ENCODE measurements at places on chromosomes 13 and 19.

GRCh38 chr19:11708457-11708856 is 30.3 kb downstream of the ZNF823 start:
- no peak for DNase-seq

- no peak for DNase-seq
Measured at GRCh38 chr13:112477070-112477619, 101.0 kb downstream of the SPACA7 start.

GRCh38 chr19:18815673-18816072 is 16.1 kb upstream of the UPF1 start:
- DNase-seq = no peak

DNA sequence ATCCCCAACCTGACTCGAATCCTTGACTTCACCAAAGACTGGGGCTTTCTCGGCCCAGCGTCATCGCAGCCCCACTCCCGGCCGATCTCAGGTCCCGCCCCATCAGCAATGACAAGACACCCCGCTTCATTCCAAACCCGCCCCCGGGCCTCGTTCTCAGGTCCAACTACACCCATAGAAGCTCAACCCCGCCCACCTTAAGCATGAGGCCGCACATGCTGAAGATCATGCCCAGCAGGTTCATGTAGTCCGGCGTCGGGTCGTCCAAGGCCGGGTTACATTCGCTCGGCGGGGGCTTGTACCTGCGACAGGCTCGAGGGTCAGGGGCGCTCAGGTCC is 2.3 kb downstream of the WDR83 start:
- no peak for DNase-seq

GRCh38 chr19:44807162-44807561 is 1.7 kb upstream of the BCAM start:
- DNase-seq = no peak

GRCh38 chr13:59776924-59777690 is 386.6 kb downstream of the DIAPH3 start:
- DNase-seq = no peak

DNA sequence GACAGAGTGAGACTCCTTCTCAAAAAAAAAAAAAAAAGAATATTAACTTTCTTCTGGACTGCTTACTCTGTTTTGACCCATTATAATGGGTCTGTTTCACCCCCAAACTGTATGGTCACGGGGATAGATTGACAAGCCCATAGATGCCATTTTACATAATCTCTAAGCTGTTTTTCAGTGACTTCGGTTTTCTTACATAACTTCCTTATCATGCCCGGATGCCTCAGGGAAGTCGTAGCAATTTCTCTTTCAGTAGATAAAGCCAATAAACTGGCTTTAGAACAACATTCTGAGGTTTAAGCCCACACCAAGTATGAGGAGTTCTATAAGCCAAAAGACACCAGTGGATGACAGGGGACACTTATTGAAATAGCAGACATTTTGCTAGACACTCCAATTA is 5.9 kb upstream of the ZNF254 start:
- no peak for DNase-seq

DNA sequence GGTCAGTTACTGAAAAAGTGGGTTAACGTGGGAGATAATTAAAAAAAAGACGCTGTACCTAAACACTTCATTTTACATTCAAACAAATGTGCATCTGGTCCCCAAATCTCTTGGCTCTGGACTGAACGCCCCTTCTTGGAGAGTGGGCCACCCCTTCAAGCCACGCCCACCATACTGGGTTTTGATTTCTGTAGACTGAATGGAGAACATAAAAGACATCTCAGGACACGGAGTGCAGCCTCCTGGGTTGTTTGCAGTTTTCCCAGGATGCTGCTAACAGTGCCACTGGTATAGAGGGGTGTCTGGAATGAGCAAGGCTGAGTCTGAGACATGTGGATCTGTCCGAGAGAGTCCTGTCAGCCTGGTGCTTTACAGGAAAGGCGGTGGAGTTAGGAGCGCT is 10.6 kb downstream of the TFDP1 start:
- no peak for DNase-seq

- no peak for DNase-seq
Measured at GRCh38 chr19:7879836-7880235, 5.6 kb upstream of the PRR36 start.

- no peak for DNase-seq
Measured at GRCh38 chr19:41993612-41994483, at the start of gene ATP1A3. Gene ATP1A3 (minus strand): TSS chr19:41994230. CDS start chr19:41994076, 154 bp downstream.

DNA sequence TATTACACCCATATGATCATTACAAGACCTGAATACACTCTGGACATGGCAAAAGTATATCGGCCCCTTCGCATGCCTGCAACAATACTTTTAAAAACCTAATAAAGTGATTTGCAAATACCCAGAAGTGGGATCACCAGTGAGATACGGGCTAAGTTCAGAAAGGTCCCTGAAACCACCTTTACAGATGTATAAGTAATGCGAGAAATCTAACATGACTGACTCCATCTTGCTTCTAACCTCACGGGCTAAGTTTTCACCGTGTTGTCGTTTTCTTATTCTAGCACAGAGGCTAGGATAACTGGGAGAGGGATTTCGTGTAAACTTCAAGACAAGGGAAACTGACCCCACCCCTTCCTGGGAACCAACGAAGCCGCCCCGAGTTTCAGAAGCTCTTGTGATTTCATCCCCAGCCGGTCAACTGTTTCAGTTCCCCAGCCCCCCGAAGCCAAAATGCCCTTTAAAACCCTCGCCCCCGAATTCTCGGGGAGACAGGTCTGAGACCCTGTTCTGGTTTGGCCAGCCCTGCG is 703 bp downstream of the NEK3 start:
- no peak for DNase-seq

GRCh38 chr13:102902789-102903347 is 57.0 kb downstream of the ERCC5 start:
- no peak for DNase-seq

DNA sequence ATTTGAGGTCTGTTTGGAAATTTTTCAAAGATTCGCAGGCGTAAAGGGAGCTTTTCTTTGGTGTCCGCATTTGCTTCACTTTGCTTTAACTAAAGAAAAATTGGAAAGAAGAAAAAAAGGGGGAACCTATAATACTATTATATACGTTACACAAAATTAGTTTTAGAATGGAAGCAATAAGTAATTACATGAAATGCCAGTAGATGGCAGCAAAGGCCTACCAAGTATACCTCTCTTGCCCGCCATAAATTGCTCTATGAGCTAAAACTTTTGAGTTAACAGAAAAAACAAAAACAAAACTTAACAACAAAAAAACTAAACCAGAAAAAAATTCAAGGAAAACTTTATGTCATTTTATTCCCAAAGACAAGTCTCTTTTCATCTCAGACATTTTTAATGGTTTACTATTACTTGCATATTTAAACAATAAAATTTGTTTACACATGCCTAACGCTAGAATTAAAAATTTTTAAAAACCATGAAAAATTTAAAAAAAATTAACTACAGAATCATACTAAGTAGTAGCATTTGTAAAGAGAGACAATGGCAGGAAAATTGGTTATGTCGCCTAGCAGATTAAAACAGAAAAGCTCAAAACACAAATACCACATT is 271.4 kb downstream of the NALCN start:
- DNase-seq = no peak

DNA sequence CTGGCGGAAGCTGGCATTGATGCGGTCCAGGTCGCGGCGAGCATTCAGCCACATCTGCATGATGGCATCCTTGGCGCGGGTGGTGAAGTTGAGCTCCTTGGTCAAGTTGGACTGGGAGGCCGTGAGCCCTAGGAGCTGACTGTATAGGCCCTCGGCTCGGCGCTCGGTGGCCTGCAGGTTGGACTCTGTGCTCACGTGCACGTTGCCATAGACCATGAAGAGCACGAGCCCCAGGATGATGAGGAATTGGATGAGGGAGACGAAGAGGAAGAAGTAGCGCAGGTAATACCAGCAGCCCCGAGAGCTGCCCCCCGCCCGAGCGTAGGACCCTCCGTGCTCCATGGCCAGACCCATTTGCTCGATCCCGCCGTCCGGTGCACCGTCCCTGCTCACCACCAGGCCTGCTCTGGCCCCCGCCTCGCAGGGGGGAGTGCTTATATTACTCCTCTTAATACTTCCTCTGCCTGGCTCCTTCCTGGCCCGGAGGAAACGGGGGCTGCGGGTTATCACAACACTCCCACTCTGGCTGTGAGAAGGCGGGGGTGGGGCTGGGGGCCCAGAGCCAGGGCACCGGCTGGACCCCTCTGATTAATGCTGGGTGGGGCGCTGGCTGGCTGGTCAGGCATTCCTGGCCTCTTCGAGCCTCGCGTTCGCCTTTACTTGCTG is at the start of gene PLVAP:
PLVAP (minus strand) TSS at position 408 of the 666 bp plus-strand sequence; CDS start at position 354, 54 bp downstream.
- no peak for DNase-seq

- no peak for DNase-seq
Measured at GRCh38 chr19:1855828-1856255, 7.5 kb downstream of the KLF16 start.

DNA sequence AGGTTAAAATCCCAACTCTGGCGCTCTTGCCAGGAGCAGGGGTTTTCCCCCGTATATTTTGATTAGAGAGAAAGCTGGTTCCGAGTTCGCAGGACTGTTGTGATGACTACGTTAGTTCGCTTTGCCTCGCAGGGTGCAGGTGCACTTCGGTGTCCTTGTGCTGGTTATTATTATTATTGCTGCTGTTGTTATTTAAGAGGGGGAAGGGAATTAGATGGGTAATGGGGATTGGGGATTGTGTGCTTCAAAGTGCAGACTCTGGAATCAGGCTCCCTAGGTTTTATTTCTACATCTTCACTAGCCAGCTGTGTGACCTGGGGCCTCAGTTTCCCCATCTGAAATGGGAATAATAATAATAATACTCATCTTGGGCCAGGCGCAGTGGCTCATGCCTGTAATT is 15.2 kb downstream of the ACP7 start:
- no peak for DNase-seq

DNA sequence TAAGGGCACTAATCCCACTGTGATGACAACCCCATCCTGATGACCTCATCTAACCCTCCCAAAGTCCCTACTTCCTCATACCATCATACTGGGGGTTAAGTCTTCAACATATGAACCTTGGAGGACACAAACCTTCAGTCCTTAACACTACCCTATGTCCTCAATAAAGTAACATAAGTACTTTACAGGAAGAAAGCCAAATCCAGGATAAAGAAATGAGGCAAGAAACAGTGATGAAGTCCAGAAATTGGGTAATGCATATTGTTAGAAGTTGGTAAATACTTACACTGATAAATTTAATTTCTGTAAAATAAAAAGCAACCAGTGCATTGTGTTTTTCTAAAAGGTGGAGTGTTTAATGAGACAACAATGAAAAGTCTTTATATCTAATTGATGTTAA is 284.8 kb upstream of the SOX21 start:
- DNase-seq = no peak
